RPMI8226 (cell line): ENCODE measurements at places on chromosomes 11 and 22.

GRCh38 chr22:17260950-17261349, 41.7 kb upstream of the ADA2 start:
- DNase-seq: no peak

DNA sequence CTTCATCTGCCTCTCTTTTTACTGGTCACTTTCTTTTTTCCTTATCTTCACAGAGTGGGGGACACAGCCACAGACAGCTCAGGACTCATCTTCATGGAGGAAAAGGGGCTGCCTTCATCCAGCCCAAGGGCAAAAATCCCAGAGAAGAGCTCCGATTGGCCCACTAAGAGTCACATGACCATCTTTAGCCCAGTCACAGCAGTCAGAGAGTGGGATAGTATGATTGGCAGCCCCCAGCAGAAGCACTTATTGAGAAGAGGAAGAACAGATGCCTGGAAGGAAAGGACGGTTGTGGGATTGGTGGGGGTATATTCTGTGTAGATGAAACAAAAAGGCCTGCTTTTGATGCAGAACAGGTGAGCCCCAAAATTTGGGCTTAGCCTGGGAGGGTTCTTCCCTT, 77.8 kb downstream of the MN1 start:
- DNase-seq: no peak

DNA sequence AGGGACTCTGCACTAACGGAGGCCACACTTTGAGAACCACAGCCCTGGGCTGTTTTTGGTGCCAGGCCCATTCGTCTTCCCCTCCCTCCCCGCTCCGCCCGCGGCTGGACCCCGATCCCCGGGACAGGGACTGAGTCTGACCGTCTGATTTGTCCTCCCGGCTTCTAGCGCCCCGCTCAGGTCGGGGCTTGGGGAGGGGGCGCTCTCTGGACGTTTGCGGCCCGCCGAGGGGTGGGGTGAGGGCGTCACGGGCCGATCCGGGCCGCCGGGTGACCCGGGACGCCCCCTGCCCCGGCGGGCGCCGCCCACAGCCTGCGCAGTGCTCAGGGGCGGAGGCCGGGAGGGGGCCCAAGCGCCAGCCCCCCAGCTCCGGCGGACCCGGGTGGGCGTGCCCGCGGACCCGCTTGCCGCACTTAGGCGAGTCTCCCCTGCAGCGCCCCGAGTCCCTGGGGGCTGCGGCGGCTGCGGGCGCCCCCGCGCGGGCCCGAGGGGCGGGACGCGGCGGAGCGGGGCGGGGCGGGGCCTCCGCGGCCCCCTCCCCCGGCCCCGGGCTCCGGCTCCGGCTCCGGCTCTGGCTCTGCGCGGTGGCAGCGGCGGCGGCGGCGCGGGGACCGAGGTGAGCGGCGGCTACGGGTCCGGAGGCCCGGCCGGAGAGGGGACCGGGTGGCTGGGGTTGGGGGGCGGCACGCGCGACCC, 33.7 kb upstream of the PRR5 start:
- DNase-seq: peak; percentile 37

GRCh38 chr11:56183459-56183858, 7.0 kb downstream of the OR5J2 start:
- no peak for DNase-seq

- no peak for DNase-seq
Observed at GRCh38 chr11:121145826-121146225, 44.8 kb downstream of the TECTA start.

GRCh38 chr22:39469326-39469680, 12.5 kb downstream of the MGAT3 start:
- no peak for DNase-seq

- DNase-seq: no peak
Observed at GRCh38 chr11:116580799-116581198, 192.0 kb downstream of the BUD13 start.

- DNase-seq: no peak
Observed at GRCh38 chr11:3896644-3897043, 41.2 kb downstream of the STIM1 start.

GRCh38 chr11:126392633-126393013, 37.1 kb downstream of the ST3GAL4 start:
- no peak for DNase-seq

GRCh38 chr11:104161751-104162450, 2.0 kb downstream of the PDGFD start:
- no peak for DNase-seq

- DNase-seq: peak; percentile 63
Observed at GRCh38 chr22:22955276-22955798, 67.7 kb downstream of the IGLL5 start.

GRCh38 chr22:35478633-35479107, 62.0 kb upstream of the RASD2 start:
- no peak for DNase-seq

DNA sequence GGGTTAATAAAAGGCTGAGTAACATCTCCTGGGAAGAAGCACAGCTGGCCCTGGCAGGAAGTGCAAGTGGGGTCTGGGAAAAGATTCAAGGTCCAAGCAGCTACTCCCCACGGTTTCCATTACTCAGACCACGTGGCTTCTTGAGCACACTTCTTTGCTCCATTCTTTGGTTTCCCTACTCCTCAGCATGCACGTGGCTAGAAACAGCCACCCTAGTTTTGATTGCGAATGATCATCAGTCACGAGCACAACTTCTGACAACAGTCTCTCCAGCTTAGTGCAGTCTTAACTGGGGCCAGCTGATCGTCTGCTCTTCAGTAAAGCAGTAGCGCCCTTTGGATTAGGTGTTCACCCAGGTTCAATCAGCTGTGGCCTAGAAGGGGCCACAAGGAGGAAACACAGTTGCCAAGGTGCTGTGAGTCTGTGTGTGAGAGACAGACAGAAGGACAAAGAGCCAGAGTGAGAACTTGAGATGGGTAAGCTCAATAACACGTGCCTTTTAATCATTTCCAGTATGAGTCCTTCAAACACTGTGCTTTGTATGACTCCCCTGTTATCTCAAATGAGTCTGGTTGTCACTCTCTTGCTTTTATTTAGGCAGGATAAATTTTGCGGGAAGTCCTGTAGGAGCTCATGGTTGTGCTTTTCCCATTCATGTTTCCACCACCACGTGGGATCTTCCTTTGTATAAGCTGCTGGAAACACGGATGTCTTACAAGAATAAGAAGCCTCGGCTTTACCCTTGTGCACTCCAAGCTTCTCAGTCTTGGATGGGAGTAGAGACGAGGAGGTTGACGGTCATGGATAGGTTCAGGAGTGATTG, 901 bp upstream of the PARVA start:
- DNase-seq: no peak

DNA sequence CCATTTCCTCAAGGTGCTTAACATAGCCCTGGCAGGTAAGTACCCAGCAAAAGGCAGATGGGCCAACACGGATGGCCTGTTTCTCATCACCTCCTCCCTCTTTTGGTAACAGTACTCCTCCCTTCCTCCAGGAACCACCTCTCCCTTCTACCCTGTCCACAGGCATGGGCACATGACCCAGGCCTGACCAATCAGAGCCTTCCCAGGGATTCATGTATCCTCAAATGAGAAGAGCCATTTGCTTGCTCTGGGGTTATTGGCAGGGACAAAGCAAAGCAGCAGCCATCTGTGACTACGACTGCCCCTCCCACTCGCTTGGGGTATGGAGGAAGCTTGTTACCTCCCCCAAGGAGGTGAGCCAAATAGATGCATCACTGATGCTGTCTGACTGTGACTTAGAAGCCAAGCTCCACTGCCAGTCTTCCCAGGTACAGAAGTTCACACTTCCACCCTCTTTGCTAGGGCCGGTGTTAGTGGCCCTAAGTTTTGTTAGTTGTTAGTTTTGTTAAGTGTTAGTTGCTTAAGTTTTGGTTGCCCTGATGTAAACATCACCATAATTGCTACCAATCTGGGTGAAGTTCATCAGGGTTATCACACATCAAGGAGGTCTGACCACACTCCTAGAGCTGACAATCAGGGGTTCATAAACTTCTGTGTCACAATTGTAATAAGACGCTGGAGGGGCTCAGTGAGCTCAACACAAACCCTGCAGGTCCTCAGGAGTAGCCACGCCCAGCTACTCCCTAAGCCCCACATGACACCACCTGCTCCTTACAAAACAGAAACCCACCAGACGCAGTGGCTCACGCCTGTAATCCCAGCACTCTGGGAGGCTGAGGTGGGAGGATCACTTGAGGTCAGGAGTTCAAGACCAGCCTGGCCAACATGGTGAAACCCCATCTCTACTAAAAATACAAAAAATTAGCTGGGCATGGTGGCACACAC, 57.3 kb downstream of the ARFGAP3 start:
- no peak for DNase-seq

DNA sequence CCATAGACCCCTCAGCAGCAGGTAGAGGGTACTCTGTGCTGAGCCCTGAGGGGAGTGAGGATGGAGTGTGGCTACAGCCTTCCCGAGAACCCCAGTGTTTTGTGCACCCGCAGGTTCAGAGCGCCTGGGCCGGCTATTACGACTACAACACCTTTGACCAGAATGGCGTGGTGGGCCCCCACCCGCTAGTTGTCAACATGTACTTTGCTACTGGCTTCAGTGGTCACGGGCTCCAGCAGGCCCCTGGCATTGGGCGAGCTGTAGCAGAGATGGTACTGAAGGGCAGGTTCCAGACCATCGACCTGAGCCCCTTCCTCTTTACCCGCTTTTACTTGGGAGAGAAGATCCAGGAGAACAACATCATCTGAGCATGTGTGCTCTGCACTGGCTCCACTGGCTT, 5.6 kb upstream of the TIRAP start:
- no peak for DNase-seq

GRCh38 chr22:35733791-35734516, 16.3 kb downstream of the APOL5 start:
- no peak for DNase-seq
